Neural crest cell (in vitro differentiated cells): ENCODE measurements at places on chromosomes 11 and 22. TPM values are rescaled to one million over a fixed set of nuclear protein-coding genes. Genes with fewer than 3 reads are reported as not detected.

DNA sequence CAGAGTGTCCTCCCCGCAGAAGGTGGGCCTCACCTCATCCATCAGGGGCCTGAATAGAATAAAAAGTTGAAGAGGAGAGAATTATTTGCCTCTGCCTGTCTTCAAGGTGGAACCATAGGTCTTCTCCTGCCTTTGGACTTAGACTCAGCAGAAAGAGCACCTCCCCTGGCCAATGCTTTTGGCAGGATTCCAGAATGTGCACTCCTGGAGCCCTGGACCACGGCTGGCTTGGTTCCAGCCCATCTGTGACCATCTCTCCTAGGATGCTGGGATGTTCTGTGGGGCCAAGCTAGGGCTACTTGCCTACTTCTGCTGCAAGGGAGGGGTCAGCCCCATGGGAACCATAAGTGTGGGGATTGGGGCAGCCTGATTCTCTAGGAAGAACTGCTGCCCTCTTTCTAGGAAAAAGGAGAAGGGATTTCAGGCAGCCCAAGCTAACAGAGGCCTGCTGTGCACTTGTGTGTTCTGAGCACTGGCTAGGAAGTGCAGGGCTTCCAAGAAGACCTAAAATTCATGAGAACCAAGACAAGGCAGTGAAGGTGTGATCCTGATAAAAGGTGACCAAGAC is 32.2 kb upstream of the SHANK2 start:
- H3K4me1 ChIP-seq = peaks cover 15% of the 10 kb centered on the region
- no peak overlapping the region for H3K27ac ChIP-seq
- no peak overlapping the region for H3K4me3 ChIP-seq
- H3K27me3 ChIP-seq = peaks cover 5% of the 10 kb centered on the region
- peaks cover 2% of the 10 kb centered on the region for H3K36me3 ChIP-seq

- H3K27ac ChIP-seq = peak overlapping the region; percentile 19
- no peak overlapping the region for H3K4me3 ChIP-seq
- H3K4me1 ChIP-seq = no peaks in the 10 kb centered on the region
- DNase-seq = no peak
- H3K36me3 ChIP-seq = peaks cover 11% of the 10 kb centered on the region
These were observed 31.6 kb downstream of the CTTN start for GRCh38 chr11:70429724-70430521.

The CEND1 gene
- total RNA-seq = 1.0 and 1.2 TPM in 2 replicates

DNA sequence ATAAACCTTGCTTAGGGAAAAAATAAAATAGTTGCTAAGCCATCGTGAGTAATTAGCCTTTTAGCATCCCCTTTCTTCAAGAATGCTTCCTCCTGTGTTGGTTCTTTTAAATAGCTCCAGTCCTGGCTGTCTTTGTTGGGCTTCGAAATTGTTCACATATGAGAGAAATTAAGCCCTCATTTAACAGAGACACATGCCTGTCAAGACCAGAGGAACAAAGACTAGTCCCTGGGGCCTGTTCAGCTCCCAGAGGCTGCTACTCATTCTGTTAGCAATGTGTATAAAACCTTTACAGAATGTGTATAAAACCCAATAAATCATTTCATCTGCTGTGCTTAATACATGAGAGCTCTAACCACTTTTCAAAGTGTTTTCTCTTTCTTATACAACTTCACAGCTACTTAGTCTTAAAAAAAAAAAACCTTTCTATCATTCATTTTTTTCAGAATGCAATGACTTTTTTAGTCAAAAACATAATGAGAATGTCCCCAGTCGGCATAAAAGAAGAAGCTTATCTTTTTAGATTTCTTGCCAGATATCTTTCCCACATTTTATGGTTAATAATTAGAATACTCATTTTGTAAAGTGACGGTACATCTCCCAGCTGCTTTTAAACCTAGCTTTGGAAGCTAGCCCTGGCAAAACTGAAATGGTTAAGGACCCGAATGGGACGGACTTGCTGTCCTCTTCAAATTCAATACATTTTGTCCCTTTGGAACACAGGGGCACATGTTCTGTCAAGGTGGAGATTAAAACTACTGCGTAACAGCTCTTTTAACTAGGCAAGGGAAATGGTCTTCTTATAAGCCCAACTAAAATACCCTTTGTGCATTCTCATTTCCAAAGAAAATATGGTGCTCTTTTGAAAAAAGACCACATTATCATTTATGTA is 186.1 kb downstream of the SOX6 start:
- no peak overlapping the region for H3K4me3 ChIP-seq
- H3K27me3 ChIP-seq = no peaks in the 10 kb centered on the region
- H3K27ac ChIP-seq = no peak overlapping the region
- peaks cover 21% of the 10 kb centered on the region for H3K4me1 ChIP-seq

DNA sequence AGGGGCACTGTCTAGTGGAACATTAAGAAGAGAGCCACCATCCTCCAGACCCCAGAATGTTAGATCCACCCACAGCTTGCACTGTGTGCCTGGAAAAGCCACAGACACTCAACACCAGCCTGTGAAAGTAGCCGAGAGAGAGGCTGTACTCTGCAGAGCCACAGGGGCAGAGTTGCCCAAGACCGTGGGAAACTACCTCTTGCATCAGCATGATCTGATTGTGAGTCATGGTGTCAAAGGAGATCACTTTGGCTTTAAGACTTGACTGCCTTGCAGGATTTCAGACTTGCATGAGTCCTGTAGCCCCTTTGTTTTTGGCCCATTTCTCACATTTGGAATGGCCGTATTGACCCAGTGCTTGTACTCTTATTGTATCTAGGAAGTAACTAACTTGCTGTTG is 115.9 kb upstream of the CCDC179 start:
- no peaks in the 10 kb centered on the region for H3K4me1 ChIP-seq
- H3K36me3 ChIP-seq = peaks cover 3% of the 10 kb centered on the region
- no peak overlapping the region for H3K4me3 ChIP-seq
- H3K27me3 ChIP-seq = no peaks in the 10 kb centered on the region

DNA sequence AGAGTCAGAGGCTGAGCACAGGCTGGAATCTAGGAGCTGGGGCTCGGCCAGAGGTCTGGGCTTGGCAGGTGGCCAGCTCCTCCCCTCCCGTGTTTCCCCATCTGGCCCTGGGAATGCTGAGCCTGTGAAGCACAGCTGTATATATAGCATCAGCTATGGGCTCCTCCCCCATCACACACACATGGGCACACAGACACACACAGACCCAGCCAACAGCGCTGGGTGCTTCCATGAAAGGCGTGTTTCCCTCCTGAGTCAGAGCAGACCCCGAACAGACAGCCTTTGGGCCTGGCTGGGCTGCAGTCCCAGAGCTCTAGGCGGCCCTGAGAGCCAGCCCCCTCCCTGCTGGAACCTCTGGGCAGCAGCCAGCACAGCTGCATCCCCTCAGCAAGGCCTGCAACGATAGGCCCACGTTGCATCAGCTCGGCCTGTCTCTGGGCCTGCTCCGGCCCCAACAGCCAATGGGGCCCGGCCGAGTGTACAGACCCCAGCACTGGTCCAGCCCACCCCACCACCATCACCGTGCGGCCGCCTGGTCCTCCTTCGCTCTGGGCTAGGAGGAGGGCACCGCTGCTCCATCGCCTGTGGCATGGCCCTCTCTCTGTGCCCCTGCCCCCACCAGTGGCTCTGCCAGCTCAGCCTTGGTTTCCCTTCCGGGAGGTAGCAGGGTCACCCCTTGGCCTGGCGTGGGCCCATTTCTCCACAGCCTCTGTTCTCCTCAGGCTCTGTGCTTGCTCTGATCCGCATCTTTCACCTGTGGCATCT is 7.6 kb upstream of the SERPINH1 start:
- H3K27ac ChIP-seq = peak overlapping the region; percentile 95
- H3K27me3 ChIP-seq = no peaks in the 10 kb centered on the region
- H3K4me3 ChIP-seq = peak overlapping the region; percentile 39
- peaks cover 29% of the 10 kb centered on the region for H3K4me1 ChIP-seq

The MEI1 gene
- 0.16 and 0.48 TPM in 2 replicates for total RNA-seq

The RAB3IL1 gene
- 1.0 and 3.4 TPM in 2 replicates for total RNA-seq

DNA sequence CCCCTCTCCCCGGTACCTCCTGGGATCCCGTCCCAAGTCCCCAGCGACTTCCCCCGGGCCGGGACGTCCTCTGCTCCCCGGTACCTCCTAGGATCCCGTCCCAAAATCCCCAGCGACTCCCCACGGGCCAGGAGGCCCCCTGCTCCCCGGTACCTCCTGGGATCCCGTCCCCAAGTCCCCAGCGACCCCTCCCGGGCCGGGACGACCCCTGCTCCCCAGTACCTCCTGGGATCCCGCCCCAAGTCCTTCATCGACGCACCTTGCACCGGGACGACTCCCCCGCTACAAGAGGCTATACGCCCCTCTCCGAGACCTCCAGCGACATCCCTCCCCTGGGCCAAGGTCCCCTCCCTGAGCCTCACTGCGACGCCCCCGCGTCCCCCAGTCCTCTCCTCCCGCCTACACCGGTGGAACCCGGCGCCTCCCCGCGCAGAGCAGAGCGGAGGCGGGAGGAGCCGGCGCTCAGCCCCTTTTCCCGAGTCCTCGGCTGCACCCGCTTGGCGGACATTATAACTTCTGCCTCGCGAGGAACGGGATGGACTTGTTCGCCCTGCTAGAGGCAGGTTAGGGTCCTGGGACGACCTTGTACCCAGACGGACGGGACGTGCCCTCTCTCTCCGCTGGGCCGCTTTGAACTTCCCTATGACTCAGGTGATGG is 912 bp downstream of the KREMEN1 start:
- no peaks in the 10 kb centered on the region for H3K36me3 ChIP-seq
- H3K4me1 ChIP-seq = peaks cover 20% of the 10 kb centered on the region
- peaks cover 66% of the 10 kb centered on the region for H3K27me3 ChIP-seq
- peak; percentile 37 for DNase-seq
- peak overlapping the region; percentile 77 for H3K4me3 ChIP-seq

DNA sequence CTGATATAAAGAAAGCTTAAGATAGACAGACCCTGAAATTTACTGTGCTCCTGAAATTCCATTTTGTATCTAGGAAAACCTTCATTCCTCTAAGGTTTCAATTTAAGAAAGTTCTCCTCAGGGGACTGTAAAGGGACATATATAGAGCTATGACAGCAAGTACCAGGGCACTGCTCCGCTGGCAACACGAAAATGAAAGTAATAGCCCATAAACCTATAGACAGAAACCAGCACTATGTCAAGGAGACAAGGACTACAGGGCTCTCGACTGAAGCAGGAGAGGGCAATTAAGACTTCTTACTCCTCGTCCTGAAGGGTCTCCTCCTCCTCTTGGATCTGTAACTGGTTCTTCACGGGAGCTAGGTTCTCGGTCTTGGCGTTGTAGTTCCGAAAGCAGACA is 6.9 kb downstream of the FEZ1 start:
- peaks cover 8% of the 10 kb centered on the region for H3K4me1 ChIP-seq
- H3K4me3 ChIP-seq = no peak overlapping the region
- no peak overlapping the region for H3K27ac ChIP-seq
- peaks cover 7% of the 10 kb centered on the region for H3K36me3 ChIP-seq
- no peaks in the 10 kb centered on the region for H3K27me3 ChIP-seq
- DNase-seq = no peak

- H3K4me1 ChIP-seq = no peaks in the 10 kb centered on the region
- H3K27me3 ChIP-seq = peaks cover 3% of the 10 kb centered on the region
- no peaks in the 10 kb centered on the region for H3K36me3 ChIP-seq
- no peak for DNase-seq
- H3K4me3 ChIP-seq = no peak overlapping the region
- H3K27ac ChIP-seq = no peak overlapping the region
These were observed 20.7 kb downstream of the LHFPL7 start for GRCh38 chr22:24925586-24926427.

GRCh38 chr11:796565-797295 is 1.4 kb downstream of the SLC25A22 start:
- no peaks in the 10 kb centered on the region for H3K27me3 ChIP-seq
- peak overlapping the region; percentile 98 for H3K4me3 ChIP-seq
- H3K4me1 ChIP-seq = peaks cover 15% of the 10 kb centered on the region
- H3K36me3 ChIP-seq = no peaks in the 10 kb centered on the region
- DNase-seq = no peak

The PATE4 gene
- not detected in 2 replicates for total RNA-seq

- H3K4me1 ChIP-seq = no peaks in the 10 kb centered on the region
- H3K4me3 ChIP-seq = no peak overlapping the region
- H3K27me3 ChIP-seq = no peaks in the 10 kb centered on the region
- no peak overlapping the region for H3K27ac ChIP-seq
These were observed 182.1 kb upstream of the SORL1-AS1 start for GRCh38 chr11:121634889-121635288.
